Aorta (tissue), 5 donors: ENCODE measurements at places on chromosomes 11 and 22. TPM values are rescaled to one million over a fixed set of nuclear protein-coding genes. Genes with fewer than 3 reads are reported as not detected.

- no peak overlapping the region for H3K27ac ChIP-seq
- no peak for DNase-seq
- H3K4me3 ChIP-seq: no peak overlapping the region
- H3K27me3 ChIP-seq: no peaks in the 10 kb centered on the region
Measured at GRCh38 chr11:94181943-94182342, 53.3 kb downstream of the PANX1 start.

GRCh38 chr11:101915791-101916291, 481 bp downstream of the ANGPTL5 start:
- no peaks in the 10 kb centered on the region for H3K27me3 ChIP-seq
- H3K4me1 ChIP-seq: peaks cover 3% of the 10 kb centered on the region

DNA sequence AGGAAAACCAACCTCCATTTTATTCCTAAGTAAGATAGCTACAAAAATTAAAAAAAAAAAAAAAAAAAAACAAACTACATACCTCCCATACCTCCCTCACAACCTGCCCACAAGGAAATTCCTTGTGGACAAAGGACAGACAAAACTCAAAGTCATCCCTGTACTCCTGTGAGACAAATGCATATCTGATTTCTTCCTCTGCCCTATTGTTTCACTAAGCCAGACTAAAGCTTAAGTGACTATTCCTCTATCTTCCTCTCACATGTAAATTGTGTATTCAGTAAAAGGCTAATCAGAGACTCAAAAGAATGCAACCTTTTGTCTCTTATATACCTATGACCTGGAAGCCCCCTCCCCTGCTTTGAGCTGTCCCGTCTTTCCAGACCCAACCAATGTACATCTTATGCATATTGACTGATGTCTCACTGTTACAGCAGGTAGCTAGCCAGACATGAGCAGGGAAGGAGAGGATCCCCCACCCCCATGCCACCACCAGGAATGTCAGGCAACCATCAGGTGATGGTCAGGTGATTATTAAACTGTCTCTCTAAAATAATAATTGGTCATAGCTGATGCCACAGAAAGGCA, 289.4 kb downstream of the SBF2 start:
- no peaks in the 10 kb centered on the region for H3K4me1 ChIP-seq
- H3K27me3 ChIP-seq: no peaks in the 10 kb centered on the region
- no peak overlapping the region for H3K4me3 ChIP-seq
- H3K36me3 ChIP-seq: no peaks in the 10 kb centered on the region

DNA sequence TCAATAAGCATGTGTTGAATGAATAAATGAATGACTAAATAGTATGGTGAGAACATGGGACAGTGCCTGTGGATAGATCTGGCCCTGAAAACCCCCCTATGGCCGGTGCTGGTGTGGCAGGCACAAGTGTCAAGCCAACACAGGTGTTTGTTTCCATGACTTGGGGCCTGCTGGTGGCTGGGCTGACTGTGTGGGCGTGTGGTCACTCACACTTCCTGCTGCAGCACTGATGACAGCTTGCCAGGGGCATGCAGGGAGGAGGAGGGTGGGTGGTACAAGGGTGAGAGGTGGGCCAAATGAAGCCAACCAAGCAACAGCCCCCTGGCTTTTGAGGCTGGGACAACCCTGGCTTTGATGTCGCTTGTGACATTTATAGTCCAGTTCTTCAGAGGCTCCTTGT, 30.3 kb upstream of the ABCC8 start:
- no peak overlapping the region for H3K4me3 ChIP-seq
- no peaks in the 10 kb centered on the region for H3K36me3 ChIP-seq
- H3K4me1 ChIP-seq: no peaks in the 10 kb centered on the region
- H3K27ac ChIP-seq: no peak overlapping the region
- no peaks in the 10 kb centered on the region for H3K27me3 ChIP-seq
- DNase-seq: no peak

Gene CRYBB3
- 0.97 TPM for total RNA-seq

Gene SCN3B
- 1.3 TPM for total RNA-seq

Gene IL17REL
- total RNA-seq: not detected

Gene SERHL2
- total RNA-seq: 2.9 TPM
